Activated CD4-positive, alpha-beta T cell treated with anti-CD3 and anti-CD28 coated beads for 36 hours (primary cell): ENCODE measurements at places on chromosomes 11 and 22.

GRCh38 chr11:27696115-27696514, 4.1 kb downstream of the BDNF start:
- peaks cover 45% of the 10 kb centered on the region for H3K27me3 ChIP-seq
- H3K36me3 ChIP-seq = no peaks in the 10 kb centered on the region
- peaks cover 18% of the 10 kb centered on the region for H3K4me1 ChIP-seq
- DNase-seq = no peak
- H3K4me3 ChIP-seq = no peak overlapping the region

DNA sequence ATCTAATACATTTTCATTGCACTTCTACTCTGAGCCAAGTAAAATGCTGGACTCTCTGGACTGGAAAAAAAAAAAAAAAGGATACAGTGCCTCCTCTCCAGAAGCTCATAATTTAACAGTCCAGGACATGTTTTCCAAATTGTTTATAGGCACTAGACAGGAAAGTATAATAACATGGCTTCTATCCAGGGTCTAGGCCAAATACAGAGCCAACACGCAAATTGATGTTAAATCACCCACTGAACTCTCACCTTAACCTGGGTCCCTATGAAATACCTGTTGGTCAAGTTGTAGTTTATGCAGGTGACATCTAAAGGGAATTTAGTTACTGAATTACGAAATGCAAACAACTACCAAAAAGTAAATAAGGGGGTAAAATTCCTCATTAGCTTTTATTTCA, 428.7 kb upstream of the LUZP2 start:
- H3K4me1 ChIP-seq = no peaks in the 10 kb centered on the region
- no peak for DNase-seq
- no peak overlapping the region for H3K4me3 ChIP-seq
- H3K27ac ChIP-seq = no peak overlapping the region
- H3K27me3 ChIP-seq = no peaks in the 10 kb centered on the region
- no peaks in the 10 kb centered on the region for H3K36me3 ChIP-seq

GRCh38 chr11:2933375-2934020, 4.3 kb upstream of the PHLDA2 start:
- H3K4me3 ChIP-seq = no peak overlapping the region
- H3K4me1 ChIP-seq = peaks cover 18% of the 10 kb centered on the region
- peak overlapping the region; percentile 31 for H3K27ac ChIP-seq
- DNase-seq = peak; percentile 79

GRCh38 chr22:36021606-36022153, 6.9 kb downstream of the RBFOX2 start:
- H3K4me3 ChIP-seq = no peak overlapping the region
- H3K27ac ChIP-seq = peak overlapping the region; percentile 32
- peaks cover 21% of the 10 kb centered on the region for H3K4me1 ChIP-seq

DNA sequence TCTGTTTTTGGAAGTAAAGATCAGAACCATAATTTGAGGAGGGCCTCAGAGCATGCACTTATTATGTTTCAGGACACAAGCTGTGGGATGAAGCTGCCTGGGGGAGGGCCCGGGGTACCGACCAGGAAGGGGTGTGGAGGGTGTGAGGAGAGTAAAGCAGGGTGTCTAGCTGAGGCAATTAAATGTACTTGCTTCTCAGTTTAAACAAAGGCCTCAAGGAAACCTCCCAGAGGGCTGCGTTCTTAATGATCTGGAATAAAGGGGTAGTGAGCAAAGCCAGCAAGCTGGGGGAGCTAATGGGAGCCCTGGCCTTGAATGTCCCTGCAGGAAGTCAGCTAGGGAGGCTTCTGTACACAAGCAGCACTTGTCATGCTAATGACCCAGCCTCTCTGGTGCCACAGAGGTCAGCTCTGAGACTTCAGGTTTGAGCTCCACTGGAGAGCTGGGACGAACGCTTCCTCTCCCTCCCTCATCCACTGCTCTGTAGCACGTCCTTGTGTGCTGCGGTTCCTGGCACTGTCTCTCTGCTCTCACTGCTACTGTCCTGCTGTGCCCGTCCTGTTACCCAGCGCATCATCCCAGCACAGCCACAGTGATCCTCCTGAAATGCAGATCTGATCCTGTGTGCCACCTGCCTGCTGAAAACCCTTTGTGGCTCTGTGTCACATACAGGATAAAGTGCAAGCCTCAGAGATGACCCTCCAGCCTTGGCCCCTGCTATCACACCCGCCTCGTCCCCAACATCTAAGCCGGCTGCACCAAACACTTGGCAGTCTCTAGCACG, 159.7 kb downstream of the DBX1 start:
- H3K4me1 ChIP-seq = no peaks in the 10 kb centered on the region
- peaks cover 3% of the 10 kb centered on the region for H3K27me3 ChIP-seq
- DNase-seq = no peak
- H3K27ac ChIP-seq = no peak overlapping the region
- H3K4me3 ChIP-seq = no peak overlapping the region
- H3K36me3 ChIP-seq = no peaks in the 10 kb centered on the region

DNA sequence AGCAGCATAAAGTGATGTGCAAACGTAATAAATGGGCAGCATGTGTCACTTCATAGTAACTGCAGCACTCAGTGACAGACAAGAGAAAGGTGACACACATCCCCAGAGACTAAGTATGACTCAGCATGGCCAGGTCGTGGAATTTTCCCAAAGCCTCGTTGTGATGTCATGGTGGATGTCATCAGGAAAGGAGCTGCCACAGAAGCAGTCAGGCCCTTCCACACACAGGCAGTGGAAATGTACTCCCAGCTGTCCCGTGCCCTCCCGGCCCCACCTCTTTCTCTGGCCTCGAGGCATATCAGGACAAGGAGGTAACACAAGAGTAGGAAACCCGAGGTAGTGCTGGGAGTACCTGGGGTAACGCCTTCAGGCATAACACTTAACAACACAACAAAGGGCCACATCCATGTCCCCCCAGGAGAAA, 8.1 kb downstream of the PC start:
- H3K4me1 ChIP-seq = peaks cover 6% of the 10 kb centered on the region
- H3K27me3 ChIP-seq = no peaks in the 10 kb centered on the region
- DNase-seq = peak; percentile 69
- no peak overlapping the region for H3K4me3 ChIP-seq

DNA sequence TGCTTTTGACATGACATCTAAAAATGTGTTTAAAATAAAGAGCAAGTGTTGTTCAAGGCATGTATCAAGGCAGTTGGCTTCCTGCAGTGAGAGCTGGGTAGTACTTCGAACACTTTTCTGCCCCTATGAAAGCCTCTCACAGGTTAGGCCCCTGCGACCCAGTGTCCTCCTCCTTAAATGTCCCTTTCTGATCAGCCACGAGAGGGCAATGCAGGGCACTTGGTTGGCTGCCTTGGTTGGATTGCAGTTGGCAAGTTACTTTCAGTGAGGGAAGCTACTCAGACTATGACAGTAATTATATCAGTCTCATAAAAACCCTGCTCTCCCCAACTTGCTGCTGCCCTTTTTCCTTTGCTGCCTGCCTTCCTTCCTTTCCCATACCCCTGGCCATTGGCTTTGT, 743.8 kb downstream of the NTM start:
- H3K36me3 ChIP-seq = no peaks in the 10 kb centered on the region
- H3K4me3 ChIP-seq = no peak overlapping the region
- no peaks in the 10 kb centered on the region for H3K27me3 ChIP-seq
- DNase-seq = peak; percentile 10
- no peaks in the 10 kb centered on the region for H3K4me1 ChIP-seq
- H3K27ac ChIP-seq = no peak overlapping the region

DNA sequence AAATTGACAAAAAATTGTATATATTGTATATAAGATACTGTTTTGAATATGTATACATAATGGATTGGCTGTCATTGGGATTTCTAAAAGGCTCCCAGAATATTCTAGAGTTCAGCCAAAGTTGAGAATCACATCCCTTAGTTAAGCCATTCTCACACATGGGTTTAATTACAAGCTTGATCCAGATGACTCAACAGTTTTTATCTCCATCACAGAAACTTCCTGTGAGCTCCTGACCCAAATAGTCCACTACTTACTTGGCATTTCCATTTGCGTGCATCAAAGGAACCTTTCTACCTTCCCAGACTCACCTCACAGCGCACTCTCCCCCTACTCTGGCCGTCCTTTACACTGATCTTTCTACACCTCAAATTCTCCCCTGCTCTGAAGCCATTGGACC, 184.8 kb upstream of the ARHGAP20 start:
- no peak overlapping the region for H3K4me3 ChIP-seq
- no peaks in the 10 kb centered on the region for H3K4me1 ChIP-seq
- H3K27ac ChIP-seq = no peak overlapping the region
- no peak for DNase-seq
- no peaks in the 10 kb centered on the region for H3K36me3 ChIP-seq

GRCh38 chr11:121892131-121892681, 223.8 kb downstream of the BLID start:
- H3K27me3 ChIP-seq = peaks cover 4% of the 10 kb centered on the region
- H3K27ac ChIP-seq = no peak overlapping the region
- no peaks in the 10 kb centered on the region for H3K4me1 ChIP-seq
- no peaks in the 10 kb centered on the region for H3K36me3 ChIP-seq
- no peak overlapping the region for H3K4me3 ChIP-seq

- peak overlapping the region; percentile 40 for H3K4me3 ChIP-seq
- H3K27ac ChIP-seq = no peak overlapping the region
- peaks cover 39% of the 10 kb centered on the region for H3K27me3 ChIP-seq
- H3K36me3 ChIP-seq = no peaks in the 10 kb centered on the region
- peaks cover 25% of the 10 kb centered on the region for H3K4me1 ChIP-seq
- peak; percentile 45 for DNase-seq
Observed at GRCh38 chr11:120335556-120335907, 681 bp upstream of the ARHGEF12 start.

GRCh38 chr11:72353861-72354260, 80.5 kb downstream of the CLPB start:
- no peak overlapping the region for H3K4me3 ChIP-seq
- no peaks in the 10 kb centered on the region for H3K27me3 ChIP-seq
- no peak overlapping the region for H3K27ac ChIP-seq
- peak; percentile 26 for DNase-seq

DNA sequence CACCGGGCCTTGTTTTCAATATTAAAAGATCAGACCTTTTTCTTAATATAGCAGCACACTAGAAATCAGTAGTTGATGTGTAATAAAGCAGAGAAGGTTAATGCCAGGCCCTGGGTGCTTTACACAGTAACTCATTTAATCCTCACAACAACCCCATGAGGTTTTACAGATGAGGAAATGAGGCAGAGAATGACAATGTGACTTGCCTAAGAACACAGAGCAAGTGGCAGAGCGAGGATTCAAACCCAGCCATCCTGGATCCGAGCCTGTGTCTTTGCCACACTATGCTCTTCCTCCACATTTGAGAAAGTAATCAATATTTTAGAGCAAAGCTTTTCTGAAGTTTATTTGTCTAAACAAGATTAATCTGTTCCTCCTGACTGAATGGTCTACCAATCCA, 7.2 kb downstream of the JAML start:
- H3K4me1 ChIP-seq = peaks cover 97% of the 10 kb centered on the region
- DNase-seq = peak; percentile 66
- peaks cover 70% of the 10 kb centered on the region for H3K36me3 ChIP-seq
- H3K4me3 ChIP-seq = peak overlapping the region; percentile 76

DNA sequence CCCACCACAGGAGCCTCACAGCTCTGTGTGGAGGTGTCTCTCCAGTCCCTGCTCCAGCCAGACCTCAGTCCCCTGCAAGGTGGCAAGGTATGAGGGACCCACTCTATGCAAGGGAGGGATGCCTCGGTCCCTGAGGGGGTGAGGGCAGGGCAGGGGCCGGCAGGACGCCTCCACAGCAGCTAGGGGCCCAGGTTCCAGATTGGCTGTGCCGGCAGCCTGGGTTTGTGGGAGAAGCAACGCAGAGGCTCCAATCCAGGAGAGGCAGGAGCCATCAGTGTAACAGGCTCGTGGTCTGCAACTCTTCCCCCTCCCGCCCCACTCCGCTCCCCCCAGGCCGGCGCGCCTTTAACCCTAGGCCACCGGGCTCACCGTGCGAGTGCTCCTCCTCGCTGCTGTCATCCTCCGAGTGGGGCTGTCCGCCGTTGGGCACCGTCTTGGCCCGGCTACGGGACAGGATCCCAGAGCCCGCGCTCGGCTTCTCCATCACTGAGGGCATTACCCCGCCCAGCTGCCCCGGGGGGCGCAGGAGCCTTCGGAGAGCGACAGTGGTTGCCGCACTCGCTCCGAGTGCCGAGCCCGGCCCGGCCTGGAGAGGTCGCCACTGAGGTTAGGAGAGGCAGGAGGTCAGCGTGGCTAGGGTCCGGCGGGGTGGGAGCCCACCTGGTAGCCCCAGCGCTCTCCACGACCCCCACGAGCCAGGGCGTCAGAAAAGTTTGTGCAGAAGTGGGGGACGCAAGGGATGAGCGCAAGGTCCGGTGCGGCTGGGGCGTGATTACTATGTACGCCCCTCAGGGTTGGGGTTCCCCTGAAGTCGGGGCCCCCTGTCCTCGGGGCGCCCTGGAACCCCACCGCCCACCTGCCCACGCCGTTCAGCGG, 765 bp downstream of the RCOR2 start:
- H3K27ac ChIP-seq = no peak overlapping the region
- DNase-seq = peak; percentile 69
- peak overlapping the region; percentile 70 for H3K4me3 ChIP-seq
- no peaks in the 10 kb centered on the region for H3K36me3 ChIP-seq
- H3K4me1 ChIP-seq = peaks cover 12% of the 10 kb centered on the region

GRCh38 chr11:2107521-2107920, 31.7 kb downstream of the IGF2 start:
- DNase-seq = no peak
- H3K36me3 ChIP-seq = no peaks in the 10 kb centered on the region
- H3K4me1 ChIP-seq = no peaks in the 10 kb centered on the region
- no peak overlapping the region for H3K27ac ChIP-seq

- no peak for DNase-seq
- H3K27me3 ChIP-seq = no peaks in the 10 kb centered on the region
- peaks cover 11% of the 10 kb centered on the region for H3K36me3 ChIP-seq
- H3K27ac ChIP-seq = no peak overlapping the region
- H3K4me1 ChIP-seq = peaks cover 72% of the 10 kb centered on the region
Observed at GRCh38 chr11:63874511-63874910, 35.6 kb downstream of the MARK2 start.
